GM18507 (cell line): ENCODE measurements at places on chromosomes 16 and 17.
A peak's percentile ranks its signal among the peaks of the same experiment; 100 is the strongest.

DNA sequence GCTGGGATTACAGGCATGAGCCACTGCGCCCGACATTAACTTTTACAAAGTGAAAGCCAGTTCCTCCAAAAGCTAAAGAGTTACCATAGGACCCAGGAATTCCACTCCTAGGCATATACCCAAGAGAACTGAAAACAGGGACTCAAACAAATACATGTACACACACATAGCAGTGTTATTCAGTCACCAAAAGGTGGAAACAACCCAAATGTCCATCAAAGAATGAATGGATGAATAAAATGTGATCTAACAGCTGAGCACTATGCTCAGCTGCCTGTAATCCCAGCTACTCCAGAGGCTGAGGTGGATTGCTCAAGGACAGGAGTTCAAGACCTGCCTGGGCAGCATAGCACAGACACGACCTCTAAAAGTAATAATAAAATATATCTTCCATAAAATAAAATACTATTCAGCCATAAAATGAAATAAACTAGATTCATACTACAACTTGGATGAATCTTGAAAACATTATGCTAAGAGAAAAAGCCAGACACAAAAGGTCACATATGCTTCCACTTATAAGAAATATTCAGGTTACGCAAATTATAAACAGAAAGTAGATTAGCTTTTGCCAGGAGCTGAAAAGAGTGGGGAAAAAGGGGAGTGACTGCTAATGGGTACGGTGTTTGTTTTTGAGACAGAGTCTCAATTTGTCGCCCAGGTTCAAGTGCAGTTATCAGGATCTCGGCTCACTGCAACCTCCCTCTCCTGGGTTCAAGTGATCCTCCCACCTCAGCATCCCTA is 9.3 kb upstream of the USP7 start:
- no peak for DNase-seq

- DNase-seq: no peak
Measured at GRCh38 chr17:68036304-68037147, 991 bp downstream of the KPNA2 start.

DNA sequence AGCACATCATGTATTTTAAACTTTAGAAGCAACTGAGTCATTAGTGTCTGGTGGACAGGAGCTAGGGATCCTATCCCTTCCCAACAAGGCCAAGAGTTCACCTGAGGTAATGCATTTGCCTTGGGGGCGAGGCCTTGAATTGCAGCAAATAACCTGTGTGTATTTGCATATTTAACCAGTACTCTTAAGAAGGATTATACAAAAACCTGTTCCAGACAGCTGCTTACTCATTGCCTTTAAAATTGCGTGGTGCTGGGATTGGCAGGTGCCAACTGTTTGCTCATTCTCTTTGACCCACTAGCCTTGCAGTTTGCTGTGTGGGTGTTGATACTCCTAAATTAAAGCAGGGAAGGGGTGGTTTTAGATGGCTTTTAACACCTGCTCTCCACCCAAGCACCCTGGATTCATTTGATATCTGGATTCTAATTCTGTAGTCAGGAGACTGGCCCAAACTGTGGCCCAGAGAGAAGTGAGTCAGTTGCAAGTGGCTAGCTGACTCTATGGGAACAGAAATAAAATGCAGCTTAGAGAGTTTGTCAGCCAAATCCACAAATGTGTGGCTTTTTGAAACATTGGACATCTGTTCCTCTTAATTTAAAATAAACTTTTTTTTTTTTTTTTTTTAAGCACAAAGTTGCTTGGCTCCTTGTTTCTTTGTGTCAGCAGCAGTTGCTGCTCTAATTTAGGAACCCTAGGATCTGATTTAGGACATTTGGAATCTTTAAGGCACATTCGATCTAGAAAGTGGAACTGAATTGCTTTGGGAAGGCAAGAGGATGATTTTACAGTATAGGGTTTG is 46.9 kb downstream of the TUBD1 start:
- DNase-seq: no peak

DNA sequence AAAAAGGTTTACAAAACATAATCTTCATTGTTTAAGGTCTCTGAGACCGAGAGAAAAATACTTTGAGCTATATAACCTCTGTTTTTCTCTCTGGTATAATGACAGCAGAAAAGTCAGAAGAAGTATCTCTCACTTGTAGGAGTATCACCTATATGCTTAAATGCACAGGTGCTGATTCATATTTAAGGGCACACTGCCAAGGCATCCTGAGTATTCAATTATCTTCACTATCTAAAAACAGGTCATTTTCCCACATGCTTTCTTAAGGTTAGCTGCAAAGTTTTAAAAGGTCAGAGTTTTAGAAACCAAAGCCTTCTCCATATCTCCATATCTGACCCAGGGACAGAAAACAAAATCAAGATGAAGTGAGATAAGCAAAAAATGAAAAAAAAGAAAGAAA is 99.3 kb upstream of the C17orf78 start:
- no peak for DNase-seq

DNA sequence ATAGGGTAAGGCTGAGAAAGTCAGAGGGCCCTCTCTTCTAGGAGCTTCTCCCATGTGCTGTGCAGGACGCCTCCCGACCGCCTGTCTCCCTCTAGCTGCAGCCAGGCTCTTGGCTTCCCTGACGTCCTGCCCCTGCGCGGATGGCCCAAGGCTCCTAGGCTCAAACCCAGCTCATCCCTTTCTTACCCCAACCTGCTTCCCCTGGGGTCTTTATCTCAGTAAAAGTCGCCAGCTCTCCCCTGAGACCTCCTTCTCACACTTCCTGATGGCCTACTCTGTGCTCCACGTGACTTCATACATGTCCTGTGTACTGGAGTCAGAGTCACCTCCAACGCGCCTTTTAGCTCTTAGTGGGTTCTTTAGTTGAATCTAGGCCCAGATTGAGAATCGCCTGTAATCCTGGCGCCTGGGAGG is 1.1 kb upstream of the ZNF747 start:
- peak; percentile 57 for DNase-seq

DNA sequence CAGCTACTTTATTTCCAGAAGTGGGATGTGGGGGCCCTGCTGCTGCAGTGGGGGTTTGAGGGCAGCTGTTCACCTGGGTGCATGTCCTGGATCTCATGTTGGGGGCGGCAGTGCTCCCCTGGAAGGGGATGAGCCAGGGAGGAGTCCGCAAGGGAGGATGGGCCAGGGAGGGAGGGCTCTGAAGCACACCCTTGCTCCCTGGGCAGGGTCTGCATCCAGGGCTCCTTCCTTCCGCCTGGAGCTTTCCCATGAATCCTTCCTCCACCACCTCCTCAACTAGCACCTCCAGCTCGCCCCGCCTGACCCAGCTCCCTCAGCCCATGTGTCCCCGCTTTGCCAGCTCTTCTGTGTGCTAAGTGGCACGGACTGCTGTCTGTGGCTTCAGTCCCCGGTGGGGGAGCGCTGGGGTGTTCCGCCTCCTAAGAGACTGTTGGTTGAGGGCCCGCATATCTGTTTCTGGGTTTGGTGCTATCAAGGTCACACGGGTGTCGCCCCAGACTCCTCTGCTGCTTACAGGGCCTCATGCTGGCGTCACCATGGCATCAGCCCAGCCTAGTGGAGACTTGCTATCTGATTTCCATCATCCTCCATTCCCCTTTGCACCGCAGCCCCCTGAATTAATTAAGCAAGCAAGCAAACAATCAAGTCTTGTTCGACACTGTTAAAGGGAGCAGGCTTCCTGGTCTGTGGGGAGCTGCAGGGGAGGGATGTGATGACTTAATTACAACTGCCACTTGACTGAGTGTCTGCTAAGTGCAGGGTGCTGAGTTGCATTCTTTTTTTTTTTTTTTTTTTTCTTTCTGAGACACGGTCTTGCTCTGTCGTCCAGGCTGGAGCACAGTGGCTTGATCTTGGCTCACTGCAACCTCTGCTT is 71.8 kb downstream of the PRKCA start:
- DNase-seq: no peak

- no peak for DNase-seq
Measured at GRCh38 chr17:83136931-83137330, 57.5 kb downstream of the METRNL start.

DNA sequence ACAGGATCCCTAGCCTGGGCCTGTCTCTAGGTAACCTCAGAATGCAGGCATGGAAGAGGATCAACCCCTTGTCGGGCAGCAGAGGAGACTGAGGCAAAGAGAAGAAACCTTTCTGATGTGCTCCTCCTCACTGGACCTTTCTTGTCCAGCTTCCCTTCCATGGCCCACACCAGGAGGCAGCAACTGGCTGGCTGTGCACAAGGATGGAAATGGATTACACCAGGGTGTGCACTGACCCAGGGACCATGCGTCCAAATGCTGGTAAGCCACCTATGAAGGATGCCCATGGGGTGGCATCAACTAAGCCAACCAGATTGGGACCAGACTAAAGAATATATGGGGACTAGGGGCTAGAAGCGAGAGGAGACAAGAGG is 83.0 kb downstream of the N4BP1 start:
- DNase-seq: no peak

DNA sequence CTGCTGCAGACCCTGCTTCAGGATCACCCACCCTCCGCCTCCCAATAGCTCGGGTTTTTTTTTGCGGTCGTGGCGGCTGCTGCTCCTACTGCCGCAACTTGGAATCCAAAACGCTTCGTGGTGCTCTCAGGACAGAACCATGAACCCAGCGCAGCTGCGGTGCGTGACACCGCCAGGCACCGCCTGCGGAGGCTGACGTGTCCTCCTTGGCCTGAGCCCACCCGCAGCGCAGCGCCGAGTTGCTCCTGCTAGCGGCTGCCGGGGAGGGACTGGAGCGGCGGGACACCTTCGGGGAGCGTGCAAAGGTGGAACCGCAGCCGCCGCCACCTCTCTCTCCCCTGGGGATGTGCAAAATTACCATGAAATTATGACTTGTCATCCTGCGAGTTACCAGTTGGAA is 1893.0 kb downstream of the TP53TG3F start:
- no peak for DNase-seq

DNA sequence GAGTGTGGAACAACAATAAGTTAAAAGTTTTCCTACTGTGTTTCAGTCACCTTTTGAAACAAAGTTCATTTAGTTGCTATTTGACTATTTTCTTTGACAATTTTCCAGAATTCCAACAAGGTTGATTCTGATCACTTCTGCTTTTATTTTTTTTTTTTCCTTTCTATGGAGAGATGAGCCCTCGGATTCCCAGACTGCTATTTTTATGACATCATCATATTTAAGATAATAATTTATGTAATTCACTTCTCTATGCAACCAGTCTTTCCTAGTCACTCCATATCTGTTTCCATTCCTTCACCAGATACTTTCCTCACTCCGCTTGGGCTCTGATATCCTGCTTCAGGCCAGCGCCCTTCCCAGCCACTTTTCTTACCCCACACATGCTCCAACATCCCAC is 8.1 kb downstream of the OR4D2 start:
- DNase-seq: no peak

- DNase-seq: no peak
Measured at GRCh38 chr17:38587947-38588787, 17.6 kb downstream of the SRCIN1 start.

DNA sequence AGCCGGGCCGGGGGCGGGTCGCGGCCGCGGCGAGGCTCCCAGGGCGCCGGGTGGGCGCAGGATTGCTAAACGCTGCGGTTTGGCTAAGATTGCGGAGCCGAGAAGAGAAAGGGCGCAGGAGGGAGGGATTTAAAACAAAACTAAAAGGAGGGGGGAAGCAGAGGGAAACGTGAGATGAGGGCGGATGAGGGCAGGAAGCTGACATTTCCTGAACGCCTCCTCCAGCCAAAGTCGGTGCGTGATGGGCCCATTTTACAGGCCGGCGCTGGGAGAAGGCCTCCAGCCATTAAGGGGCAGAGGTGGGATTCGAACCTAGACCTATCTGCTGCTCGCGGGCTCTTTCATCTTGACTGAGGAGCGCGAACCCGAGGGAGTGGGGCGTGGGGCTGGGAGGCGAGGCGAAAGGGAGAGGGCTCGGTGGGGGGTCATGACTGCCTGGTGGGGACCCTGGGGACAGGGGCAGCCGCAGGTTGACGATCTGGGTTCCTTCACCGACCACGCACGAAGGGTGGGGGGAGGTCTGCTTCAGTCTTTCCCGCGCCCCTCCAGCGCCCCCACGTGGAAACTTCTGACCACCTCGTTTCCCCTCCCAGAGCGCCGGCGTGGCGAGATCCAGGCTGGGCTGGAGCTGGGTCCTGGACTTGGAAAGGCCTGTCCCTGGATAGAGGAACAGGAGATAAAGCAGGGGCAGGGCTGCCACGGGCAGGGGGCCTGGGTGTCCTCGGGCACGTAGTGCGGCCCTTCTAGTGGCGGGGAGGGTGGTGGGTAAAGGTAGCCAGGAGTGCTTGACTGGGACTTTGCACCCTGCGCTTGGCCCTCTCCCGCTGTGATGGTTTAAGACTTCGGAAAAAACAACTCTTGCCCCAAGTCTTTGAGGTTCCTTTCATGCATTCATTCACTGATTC is 3.8 kb upstream of the TAC4 start:
- peak; percentile 43 for DNase-seq

DNA sequence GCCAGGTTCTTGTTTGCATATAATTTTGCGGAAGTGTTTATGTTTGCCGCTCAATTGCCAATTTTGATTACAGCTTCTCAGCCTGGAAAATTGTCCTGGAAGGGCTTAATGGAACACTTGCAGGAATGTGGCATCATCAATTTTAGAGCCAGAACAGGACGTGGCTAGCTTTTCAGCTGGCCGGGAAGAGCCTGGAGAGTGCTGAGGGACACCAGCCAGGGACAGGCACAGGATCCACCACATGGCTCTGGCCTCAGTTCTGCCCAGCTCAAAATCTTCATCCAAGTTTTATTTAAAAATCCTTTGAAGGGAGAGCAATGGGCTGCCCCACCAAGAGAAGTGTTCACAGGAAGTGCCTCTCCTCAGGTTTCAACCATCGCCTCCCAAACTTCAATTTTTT is 287.2 kb upstream of the HSBP1 start:
- no peak for DNase-seq

GRCh38 chr17:869567-870525 is 87.7 kb downstream of the MRM3 start:
- DNase-seq: no peak

GRCh38 chr16:20191566-20191965 is 117.9 kb upstream of the GPR139 start:
- no peak for DNase-seq

DNA sequence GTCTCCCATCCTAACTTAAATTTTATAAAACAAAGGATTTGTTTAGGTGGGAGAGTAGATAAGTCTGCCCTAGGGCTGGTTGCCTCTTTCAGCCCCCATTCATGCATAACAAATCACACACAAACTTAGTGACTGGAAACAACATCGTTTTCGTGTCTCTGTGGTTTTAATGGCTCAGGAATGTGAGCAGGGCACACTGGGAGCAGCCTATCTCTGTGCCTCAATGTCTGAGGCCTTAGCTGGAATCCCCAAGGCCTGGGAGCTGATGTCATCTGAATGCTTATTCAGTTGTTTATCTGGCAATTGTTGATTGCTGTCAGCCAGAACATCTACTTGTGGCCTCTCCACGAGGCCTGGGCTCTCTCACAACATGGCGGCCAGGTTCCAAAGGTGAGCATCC is 101.9 kb upstream of the HSBP1 start:
- DNase-seq: no peak

DNA sequence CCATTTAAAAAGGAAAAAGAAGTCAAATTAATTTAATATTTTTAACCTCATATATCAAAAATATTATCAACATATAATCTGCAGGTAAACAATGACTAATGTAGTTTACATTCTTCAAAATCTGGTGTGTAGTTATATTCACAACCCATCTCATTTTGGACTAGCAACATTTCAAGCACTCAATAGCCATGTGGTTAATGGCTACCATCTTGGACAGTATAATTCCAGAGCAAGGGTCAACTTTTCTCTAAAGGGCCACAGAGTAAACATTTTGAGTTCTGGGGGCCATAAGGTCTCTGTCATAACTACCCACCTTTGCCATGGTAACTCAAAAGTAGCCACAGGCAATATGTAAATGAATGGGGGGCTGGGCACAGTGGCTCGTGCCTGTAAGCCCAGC is 153.9 kb downstream of the PARN start:
- DNase-seq: no peak

- no peak for DNase-seq
Measured at GRCh38 chr16:79041206-79041605, 559.3 kb downstream of the MAF start.
